AML-193 (cell line): ENCODE measurements at places on chromosomes 7 and 10.

- DNase-seq, result no peak
Measured at GRCh38 chr10:100413173-100413572, 49.6 kb upstream of the WNT8B start.

GRCh38 chr7:101985057-101985902, 167.9 kb downstream of the CUX1 start:
- no peak for DNase-seq

DNA sequence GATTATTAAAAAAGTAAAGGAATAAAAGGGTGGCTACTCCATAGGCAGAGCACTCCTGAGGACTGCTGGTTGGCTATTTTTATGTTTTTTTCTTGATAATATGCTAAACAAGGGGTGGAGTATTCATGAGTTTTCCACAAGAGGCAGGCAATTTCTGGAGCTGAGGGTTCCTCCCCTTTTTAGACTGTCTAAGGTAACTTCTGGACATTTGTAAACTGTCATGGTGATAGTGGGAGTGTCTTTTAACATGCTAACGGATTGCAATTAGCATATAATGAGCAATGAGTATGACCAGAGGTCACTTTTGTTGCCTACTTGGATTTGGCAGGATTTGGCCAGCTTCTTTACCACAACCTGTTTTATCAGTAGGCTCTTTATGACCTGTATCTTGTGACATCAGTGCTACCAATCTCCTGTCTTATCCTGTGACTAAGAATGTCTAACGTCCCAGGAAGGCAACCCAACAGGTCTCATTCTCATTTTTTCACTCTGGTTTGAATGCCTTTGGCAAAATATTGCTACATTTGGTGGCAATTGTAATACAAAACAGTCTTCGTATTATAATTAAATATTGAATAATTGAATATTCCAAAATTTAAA, 587.8 kb upstream of the POM121L12 start:
- DNase-seq, result no peak

DNA sequence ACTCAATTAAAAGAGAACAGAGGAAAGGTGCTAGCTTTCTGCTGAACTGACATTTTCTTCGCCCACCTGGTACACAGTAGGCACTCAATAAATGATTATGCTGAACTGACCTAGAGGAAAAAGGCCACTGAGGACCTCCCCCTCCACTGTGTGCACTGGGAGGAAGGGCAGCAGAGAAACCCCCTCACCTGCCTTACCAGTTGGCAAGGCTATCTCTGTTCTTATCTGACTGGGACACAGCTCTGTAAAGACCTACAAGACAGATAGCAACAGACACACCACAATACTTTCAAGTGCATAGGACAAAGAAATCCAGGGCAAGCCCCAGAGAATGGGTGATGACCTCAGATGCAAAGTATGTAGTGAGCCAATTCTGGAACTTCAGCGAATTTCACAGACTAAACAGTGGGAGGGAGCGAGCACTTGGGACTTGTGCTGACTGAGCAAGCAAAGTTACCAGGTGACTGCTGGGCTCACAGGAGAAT, 30.4 kb downstream of the PDLIM1 start:
- DNase-seq, result no peak

DNA sequence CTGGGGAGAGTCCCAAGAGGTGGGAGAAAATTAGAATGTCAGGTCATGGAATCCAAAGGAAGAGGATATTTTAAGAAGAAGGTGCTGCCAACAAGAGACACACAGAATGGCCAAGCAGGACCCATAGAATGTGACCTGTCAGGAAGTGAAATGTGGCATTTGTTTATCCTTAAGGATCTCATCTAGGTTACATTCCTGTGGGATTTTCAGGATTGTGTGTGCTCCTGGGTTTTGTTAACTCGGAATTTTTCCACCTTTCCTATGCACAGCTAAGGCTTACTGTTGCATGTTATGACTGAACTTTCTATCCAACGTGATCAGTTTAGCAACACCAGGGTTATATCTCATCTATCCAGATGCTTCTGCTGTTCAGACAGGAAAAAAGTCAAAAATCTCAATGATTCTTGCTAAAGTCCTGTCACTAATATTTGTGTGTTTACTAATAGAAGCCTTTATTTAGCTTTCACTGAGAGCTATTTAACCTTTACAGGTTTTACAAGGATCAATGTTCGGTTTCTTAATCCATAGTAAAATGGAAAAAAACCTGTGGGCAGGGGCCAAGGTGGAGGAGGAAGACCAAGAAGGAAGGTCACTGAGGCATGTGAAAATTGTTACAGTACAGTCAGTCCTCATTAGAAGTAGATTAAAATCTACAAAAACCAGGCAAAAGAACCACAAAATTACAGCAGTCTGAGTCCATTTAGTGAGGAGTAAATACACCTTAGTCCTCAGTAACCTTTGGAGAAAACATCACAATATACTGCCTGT, 437.8 kb upstream of the NPVF start:
- no peak for DNase-seq

DNA sequence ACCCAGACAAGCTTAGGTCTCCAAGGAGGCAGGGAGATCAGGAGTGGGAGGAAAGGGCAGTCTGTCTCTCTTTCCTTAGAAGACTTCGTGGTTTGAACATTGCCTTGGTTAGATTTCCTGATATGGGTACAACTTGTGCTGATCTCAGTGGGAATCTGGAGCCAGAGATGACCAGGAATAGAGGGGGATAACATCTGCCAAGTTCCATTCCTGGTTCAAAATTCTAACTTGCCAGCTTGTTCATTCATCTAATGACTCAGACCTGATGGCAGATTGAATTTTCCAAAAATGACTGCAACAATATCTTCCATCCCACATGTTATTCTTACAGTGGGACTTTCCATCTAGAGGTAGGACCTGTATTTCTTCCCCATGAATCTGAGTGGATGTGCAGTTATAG, 394.3 kb upstream of the PODXL start:
- no peak for DNase-seq
